Activated T-cell treated with anti-CD3 and anti-CD28 coated beads for 1 hour (primary cell): ENCODE measurements at places on chromosomes 7 and 10.

- DNase-seq = no peak
Observed at GRCh38 chr10:70350501-70350900, 31.9 kb downstream of the LRRC20 start.

GRCh38 chr10:79322616-79323543, 24.4 kb upstream of the PPIF start:
- DNase-seq = peak; percentile 61

- DNase-seq = no peak
Observed at GRCh38 chr10:31171402-31172083, 139.9 kb upstream of the ZNF438 start.

DNA sequence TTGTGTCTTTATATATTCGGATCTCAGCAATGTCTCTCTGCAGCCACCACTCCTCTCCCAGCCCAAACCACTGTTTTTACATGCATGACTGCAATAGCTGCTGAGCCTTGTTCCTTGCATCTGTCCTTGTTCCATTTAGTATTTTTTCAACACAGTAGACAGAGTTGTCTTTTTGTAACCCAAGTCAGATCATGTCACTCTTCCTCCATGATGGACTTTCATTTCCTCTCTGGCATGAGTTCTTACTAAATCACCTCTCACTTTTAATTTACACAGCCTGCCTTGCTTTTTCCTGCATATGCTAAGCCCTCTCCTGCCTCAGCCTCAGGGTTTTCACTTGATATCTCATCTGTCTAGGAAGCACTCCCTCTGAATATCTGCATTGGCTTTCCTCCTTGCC, 353.2 kb downstream of the HGF start:
- DNase-seq = no peak

GRCh38 chr7:50637725-50638643, 72.8 kb upstream of the DDC start:
- DNase-seq = no peak

- peak; percentile 93 for DNase-seq
Observed at GRCh38 chr7:1169409-1170368, 9.7 kb upstream of the ZFAND2A start.

DNA sequence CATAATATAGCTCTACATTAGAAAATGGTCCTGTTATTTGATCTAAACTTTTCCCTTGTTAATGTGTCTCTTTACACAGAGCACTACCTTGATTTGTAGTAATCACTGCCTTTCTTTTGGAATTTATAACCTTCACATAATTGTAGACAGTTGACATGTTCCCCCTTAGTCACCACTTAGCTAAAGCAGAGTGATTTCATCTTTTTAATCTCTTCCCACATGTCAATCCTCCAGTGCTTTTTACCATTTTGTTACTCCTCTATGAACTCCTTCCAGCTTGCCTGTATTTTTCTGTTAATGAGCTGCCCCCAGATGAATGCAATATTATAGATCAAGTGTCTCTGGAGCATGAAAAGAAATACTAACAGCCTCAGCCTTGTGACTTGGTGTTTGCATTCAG, 2.6 kb upstream of the PPP1R3A start:
- no peak for DNase-seq

DNA sequence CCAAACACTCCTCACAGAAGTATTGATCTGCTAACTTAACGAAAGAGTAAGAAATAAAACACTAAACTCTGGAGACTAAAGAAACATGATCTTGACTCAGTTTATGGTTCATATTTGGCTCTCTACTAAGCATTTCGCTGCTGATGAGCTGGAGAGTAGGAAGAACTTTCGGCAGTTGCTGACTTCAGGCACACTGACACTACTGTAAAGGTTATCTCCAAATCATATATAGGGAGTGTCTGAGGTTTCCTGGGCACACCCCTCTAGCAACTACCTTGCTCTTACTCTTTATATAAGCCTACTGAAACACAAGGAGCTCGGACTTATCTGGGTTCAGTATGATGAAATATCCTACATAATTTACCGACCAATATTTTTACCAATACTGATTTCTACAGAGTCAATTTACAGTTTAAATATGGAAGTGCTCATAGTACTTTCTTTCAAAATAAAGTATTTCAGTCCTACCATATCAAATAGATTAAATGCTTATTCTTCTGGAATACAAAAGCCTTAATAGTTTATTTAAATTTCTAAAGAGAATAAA, 39.5 kb downstream of the ERCC6 start:
- no peak for DNase-seq

GRCh38 chr10:125523347-125523746, 159.6 kb downstream of the TEX36 start:
- DNase-seq = no peak

- DNase-seq = no peak
Observed at GRCh38 chr7:33792041-33792440, 113.3 kb upstream of the BMPER start.

DNA sequence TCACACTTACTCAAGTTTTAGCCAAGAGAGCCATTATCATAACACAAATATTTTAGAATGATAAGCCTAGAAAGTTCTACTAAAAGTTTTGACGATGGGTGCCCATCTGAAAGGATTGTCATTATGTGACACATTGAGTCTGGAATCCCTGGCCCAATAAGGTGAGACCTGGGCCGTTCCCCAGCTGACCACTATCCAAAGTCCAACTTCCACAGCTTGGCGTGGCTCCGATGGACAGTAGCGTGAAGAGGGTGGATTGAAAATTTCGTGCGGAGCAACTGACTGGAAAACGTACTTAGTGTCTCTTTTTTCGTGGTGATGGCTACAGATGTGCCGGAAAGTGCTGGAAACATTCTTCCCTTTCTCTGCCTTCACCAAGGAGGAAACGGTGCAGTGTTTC, 439.0 kb upstream of the ZMIZ1 start:
- DNase-seq = no peak

DNA sequence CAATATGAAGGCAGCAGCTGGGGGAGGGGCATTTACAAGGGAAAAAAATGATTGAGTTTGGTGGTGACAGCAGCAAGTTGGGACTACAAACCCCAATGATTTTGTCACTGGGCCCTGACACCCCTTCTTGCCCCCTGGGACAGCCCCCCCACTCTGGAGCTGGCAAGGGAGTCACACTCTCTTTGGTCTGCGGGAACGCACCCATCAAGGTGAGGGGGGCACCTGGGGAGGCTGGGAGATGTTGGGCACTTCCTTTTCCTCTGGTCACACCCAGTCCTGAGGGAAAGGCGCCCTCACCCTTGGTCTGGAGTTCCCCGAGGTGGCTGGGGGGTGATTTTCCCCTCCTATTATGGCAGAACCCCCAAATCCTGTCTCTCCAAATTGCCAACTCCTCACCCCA, 24.4 kb downstream of the EPHB4 start:
- no peak for DNase-seq

- no peak for DNase-seq
Observed at GRCh38 chr10:6458814-6459213, 121.3 kb downstream of the PRKCQ start.

DNA sequence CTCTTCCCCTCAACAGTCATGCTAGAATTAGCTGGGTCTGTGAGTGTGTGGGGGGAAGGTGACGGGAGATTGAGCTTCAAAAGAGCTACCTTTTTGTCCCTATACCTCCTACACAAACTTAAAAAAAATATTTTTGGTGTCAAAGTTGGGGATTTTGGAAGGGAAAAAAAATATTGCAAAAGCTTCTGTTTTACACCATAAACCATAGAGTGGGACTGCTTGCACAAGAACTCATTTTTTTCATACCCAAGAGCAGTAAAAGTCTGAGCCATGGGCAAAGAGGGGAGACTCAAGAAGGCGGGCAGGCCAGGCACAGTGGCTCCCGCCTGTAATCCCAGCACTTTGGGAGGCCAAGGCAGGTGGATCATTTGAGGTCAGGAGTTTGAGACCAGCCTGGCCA, 9.4 kb upstream of the ZDHHC4 start:
- no peak for DNase-seq

GRCh38 chr10:132068431-132069121, 2.8 kb downstream of the JAKMIP3 start:
- no peak for DNase-seq

- DNase-seq = peak; percentile 57
Observed at GRCh38 chr10:86400705-86401587, 34.4 kb upstream of the GRID1 start.

DNA sequence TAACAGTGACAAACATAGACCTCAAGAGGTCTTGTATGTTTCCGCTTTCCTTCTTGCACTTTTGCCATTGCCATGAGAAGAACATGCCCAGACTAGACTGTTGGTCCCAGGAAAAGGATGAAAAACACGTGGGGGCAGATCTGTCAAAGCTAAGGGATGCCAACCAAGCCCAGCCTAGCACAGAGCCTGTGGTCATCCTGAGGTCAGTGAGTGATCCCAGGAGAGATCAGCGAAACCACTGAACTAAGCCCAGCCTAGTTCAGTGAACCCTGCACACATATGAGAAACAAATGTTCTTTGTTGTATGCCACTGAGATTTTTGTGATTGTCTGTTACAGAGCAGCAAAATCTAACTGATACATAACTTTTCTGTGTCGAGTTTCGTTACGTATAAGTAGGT, 718.8 kb downstream of the MAGI2 start:
- no peak for DNase-seq

DNA sequence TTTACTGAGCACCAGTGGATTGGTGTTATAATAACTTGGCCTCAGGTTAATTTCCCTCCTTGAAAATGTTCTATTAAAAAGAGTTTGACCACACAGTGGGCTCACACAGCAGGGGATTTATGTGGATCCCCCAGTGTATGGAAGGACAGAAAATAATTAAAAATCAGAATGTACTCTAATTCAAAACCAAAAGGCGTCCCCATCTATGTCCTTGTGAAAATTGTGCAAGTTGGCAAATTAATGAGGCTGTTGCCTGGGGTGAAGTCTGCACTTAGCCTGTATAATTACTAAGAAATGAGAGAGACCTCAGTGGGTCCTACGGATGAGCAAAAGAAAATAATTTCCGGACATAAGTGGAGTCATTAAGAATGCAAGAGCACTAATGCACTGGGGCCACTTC, 31.1 kb downstream of the PIK3CG start:
- DNase-seq = no peak

- no peak for DNase-seq
Observed at GRCh38 chr10:116732573-116732972, 9.8 kb downstream of the HSPA12A start.

DNA sequence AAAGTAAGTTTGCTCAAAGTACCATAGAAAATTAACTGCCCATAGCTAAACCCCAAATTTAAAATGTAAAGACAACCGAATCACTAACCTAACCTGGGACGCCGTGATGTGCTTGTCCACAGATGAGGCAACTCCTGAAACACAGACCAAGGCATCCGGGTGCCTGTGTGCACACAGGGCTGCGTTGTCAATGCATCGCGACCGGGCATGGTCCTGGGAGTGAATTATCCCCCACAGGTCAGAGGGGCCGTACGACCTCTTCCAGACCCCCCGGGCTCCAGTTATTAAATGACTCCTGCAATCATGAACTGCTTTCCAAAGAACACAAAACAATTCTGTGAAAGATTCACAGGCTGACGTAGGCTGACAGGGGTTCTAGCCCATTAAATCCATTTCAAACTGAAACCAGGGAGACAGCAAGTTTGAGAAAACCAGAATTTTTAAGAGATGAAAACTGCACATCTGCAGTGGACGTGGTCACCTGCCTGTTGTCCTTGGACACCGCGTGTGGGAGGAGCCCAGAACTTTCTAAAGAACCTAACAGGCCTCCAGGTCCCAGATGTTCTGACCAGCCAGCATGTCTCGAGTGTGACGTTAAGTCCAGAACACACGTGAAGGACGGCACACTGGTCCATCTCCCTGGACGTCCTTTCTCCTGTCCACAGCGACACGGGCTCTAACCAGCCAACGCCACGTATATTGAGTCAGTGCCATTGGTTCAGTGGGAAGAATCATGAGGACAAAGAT, 297.8 kb downstream of the DNAJB6 start:
- DNase-seq = no peak

GRCh38 chr7:44116789-44117666, 6.3 kb downstream of the POLD2 start:
- DNase-seq = no peak

- no peak for DNase-seq
Observed at GRCh38 chr7:22350466-22351328, 6.3 kb downstream of the RAPGEF5 start.

DNA sequence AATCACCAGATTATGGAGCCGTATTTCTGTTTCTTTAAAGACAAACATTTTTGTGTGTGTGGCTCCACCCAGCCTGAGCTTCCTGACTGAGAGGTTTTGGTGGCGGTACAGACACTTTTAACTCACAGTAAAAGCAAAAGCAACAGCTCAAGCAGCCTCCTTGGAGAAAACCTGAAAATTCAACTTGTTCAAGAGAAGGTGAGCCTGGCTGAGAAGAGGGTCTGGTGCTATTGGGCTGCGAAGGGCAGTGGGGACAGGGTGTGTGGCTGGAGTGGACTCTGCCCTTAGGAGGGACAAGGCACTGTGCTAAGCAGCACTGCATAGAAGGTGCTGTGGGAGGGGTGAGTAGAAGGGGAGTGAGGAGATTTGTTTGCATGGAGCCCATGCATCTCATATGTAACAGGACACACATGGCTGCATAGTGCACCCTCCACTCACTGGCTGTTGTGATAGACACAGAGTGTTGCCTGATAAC, at the start of gene GIMAP7:
Gene GIMAP7, plus strand, starts transcription at position 125 of the 475 bp plus-strand sequence. CDS start 5,103 bp downstream, outside the sequence.
- peak; percentile 44 for DNase-seq

GRCh38 chr7:27165089-27165995, at the start of gene HOXA9:
Gene HOXA9, minus strand, starts transcription at chr7:27165537. Its CDS starts 80 bp downstream, at chr7:27165457.
- DNase-seq = no peak

GRCh38 chr7:16060502-16060901, 360.8 kb downstream of the CRPPA start:
- no peak for DNase-seq

DNA sequence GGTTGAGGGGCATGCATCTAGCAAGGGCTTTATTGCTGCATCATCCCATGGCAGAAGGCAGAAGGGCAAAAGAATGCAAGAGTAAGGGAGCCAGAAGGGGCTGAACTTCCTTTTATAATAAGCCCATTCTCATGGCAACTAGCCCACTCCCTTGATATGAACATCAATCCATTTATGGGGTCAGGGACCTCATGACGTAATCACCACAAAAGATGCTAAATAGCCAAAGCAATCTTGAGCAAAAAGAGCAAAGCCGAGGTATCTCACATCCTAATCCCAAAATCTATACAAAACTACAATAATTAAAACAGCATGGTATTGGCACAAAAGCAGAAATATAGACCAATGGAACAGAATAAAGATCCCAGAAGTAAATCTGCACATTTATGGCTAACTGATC, 499.9 kb downstream of the ATRNL1 start:
- DNase-seq = no peak

- DNase-seq = no peak
Observed at GRCh38 chr7:95220328-95220727, 104.0 kb downstream of the PON1 start.

- DNase-seq = no peak
Observed at GRCh38 chr10:5968681-5969453, 8.5 kb downstream of the IL15RA start.

- no peak for DNase-seq
Observed at GRCh38 chr7:32869716-32870115, 21.8 kb downstream of the KBTBD2 start.

GRCh38 chr10:90138844-90139243, 437.5 kb downstream of the KIF20B start:
- DNase-seq = no peak

GRCh38 chr10:113097036-113097435, 147.0 kb downstream of the TCF7L2 start:
- no peak for DNase-seq

GRCh38 chr10:61452655-61453641, at the start of gene TMEM26:
Gene TMEM26, minus strand, starts transcription at chr10:61453381. Its CDS starts 300 bp downstream, at chr10:61453081.
- no peak for DNase-seq

- DNase-seq = no peak
Observed at GRCh38 chr7:127751490-127752448, 99.8 kb downstream of the SND1 start.

- no peak for DNase-seq
Observed at GRCh38 chr7:103094102-103094501, 19.2 kb downstream of the ARMC10 start.

- no peak for DNase-seq
Observed at GRCh38 chr10:34001831-34002230, 667.4 kb upstream of the NRP1 start.
